T-helper 2 cell (primary cell): ENCODE measurements at places on chromosomes 12 and 14.

GRCh38 chr12:14564336-14564959, 3.2 kb downstream of the PLBD1 start:
- peak; percentile 8 for DNase-seq

GRCh38 chr12:64688219-64688618, 71.0 kb downstream of the GNS start:
- DNase-seq = no peak

- no peak for DNase-seq
Measured at GRCh38 chr12:91335699-91336098, 153.1 kb upstream of the DCN start.

DNA sequence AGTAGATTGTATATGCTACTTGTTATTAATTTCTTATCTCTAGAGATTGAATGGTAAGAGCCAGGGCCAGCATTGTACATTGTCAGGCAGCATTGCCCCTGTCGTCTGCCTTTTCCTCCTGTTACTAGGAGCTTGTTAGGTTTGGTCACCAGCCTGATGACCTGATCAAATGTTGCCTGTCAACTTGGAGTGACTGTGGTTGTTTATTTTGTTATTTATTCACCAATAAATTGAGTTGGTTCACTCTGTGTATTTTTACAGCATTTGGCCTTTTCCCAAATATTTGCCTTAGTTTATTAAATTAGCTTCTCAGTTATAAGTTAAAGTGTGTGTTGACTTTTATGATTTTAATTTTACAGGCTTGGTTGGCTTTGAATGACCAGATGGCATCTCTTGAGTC, 88.4 kb downstream of the PRKCH start:
- DNase-seq = no peak

GRCh38 chr14:103619057-103619456, 10.0 kb upstream of the KLC1 start:
- DNase-seq = no peak

- DNase-seq = peak; percentile 2
Measured at GRCh38 chr12:12201274-12201758, 65.5 kb downstream of the LRP6 start.

DNA sequence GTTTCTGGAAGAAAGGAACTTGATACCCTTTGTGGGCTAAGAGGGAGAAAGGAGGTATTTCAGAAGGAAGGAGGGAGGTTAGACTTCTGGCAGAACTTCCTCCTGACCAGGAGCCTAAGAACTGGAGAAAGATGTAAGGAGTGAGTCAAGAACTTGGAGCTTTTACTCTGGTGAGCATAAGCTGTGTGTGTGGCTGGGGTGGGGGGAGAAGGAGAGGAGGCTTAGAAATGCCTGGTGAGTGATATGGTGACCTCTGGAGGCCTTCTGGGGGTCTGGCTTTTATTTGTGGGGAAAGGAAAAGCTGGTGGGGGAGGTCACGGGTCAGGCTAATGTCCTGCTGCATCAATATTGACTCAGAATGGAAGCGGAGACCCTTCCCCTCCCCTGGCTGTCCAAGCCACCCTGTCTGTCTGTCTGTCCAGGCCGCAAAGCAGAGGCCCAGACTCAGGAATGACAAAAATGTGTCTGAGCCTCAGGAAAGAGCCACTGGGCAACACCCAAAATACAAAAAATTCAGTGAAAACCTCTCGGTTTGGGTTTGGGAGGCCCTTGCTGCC, 4.8 kb downstream of the LRP1 start:
- no peak for DNase-seq

GRCh38 chr12:82757656-82758055, 71.0 kb downstream of the TMTC2 start:
- DNase-seq = no peak

GRCh38 chr14:79144896-79145295, 974.7 kb downstream of the NRXN3 start:
- DNase-seq = no peak

DNA sequence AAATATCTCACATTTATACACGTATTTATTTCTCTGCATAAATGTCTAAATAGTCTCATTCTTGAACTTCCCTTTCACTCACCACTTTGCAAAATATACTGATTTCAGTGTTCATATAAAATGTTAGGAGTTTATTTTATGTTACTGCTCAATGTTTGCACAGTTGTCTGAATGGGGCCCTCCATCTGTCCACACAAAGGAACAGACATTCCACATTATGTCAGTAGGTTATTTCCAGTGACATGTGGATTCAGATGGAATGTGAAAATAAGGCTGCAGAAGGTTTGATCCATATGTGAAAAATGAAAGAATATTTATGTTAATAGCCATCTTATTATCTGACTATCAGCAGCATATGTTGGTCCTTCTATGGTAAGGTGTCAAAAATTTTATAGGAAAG, 994.4 kb upstream of the SEL1L start:
- DNase-seq = no peak

- DNase-seq = no peak
Measured at GRCh38 chr14:79050787-79051727, 880.9 kb downstream of the NRXN3 start.

- DNase-seq = no peak
Measured at GRCh38 chr14:106347291-106347778, 821.0 kb downstream of the TMEM121 start.

- no peak for DNase-seq
Measured at GRCh38 chr14:78904094-78904493, 733.9 kb downstream of the NRXN3 start.

DNA sequence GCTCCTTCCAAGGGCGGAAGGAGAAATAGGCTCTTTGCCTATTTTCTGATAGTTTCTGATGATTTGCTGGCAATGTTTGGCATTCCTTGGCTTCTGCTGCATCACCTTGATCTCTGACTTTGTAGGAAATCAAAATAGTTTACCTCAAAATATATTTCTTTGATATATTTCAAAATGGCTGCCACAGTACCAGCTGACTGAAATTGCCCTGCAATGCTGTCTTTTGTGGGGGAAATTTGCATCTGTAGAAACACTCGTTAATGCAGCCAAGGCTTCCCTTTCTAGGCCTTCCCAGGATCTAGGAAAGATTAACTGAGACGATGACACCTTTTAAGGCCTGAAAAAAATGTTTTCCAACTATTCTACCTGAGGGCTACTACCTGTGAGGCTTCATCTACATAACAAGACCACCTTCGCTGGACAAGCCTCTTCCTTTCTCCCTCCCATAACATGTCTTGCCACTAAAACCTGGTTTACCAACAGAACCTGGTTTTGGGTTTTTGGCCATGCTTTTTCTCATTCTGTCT, 212.8 kb upstream of the SSTR1 start:
- no peak for DNase-seq

GRCh38 chr14:54653712-54654469, 87.0 kb downstream of the SAMD4A start:
- DNase-seq = no peak

- no peak for DNase-seq
Measured at GRCh38 chr12:23340351-23340750, 609.1 kb downstream of the SOX5 start.

GRCh38 chr12:52042706-52043385, 8.4 kb upstream of the NR4A1 start:
- no peak for DNase-seq

DNA sequence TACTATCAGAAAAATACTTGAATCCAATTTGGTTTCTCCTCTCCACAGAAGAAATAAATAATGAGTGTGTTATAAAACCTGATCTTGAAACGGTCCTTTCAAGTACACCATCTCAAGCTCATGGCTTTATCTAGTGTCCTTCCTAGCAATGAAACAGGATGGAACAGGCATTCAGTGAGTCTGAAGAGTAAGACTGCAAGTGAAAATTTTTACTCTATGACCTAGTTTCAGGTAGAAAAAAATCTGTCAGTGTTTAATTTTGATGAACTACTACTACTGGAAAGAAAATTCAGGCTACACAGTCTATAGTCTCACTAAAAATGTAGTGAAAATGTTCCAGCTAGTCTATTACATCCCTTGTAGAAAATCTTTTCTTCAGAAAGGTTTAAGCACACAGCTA, 7.7 kb downstream of the CBX5 start:
- peak; percentile 45 for DNase-seq

GRCh38 chr14:22626590-22626989, 17.6 kb downstream of the OR6J1 start:
- no peak for DNase-seq

DNA sequence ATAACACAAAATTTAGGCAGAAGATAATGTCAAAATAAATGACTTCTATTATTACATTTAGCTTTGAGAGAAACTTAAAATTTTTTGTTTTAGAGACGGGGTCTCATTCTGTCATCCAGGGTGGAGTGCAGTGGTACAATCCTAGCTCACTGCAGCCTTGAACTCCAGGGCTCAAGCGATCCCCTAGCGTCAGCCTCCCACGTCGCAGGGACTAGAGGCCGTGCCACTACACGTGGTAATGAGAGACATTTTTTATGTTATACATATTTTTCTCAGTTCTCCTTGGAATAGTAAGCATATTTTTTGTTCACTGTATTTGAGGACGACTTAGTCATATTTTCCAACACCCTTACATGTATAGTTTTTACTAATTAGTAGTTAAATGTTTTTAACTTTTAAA, 21.5 kb upstream of the NUDT4 start:
- DNase-seq = no peak

DNA sequence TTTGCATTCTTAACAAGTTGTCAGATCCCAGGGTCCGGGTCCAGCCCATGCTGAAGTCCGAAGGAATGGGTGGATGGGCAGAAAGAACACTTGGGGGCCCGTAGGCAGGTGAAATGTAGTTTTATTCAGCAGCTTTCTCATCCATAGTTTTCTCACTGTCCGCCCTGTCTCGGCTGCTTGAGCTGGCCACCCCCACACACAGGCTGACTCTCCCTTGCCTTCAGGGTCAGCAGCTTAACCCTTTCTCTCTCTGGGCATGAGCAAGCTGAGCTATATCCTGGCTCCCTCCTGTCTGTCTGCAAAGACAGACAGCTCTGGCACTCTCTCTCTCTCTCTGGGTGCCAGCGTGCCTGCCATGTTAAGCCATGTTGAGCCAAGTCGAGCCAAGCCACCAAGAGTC, 163.9 kb downstream of the PTCSC3 start:
- no peak for DNase-seq

DNA sequence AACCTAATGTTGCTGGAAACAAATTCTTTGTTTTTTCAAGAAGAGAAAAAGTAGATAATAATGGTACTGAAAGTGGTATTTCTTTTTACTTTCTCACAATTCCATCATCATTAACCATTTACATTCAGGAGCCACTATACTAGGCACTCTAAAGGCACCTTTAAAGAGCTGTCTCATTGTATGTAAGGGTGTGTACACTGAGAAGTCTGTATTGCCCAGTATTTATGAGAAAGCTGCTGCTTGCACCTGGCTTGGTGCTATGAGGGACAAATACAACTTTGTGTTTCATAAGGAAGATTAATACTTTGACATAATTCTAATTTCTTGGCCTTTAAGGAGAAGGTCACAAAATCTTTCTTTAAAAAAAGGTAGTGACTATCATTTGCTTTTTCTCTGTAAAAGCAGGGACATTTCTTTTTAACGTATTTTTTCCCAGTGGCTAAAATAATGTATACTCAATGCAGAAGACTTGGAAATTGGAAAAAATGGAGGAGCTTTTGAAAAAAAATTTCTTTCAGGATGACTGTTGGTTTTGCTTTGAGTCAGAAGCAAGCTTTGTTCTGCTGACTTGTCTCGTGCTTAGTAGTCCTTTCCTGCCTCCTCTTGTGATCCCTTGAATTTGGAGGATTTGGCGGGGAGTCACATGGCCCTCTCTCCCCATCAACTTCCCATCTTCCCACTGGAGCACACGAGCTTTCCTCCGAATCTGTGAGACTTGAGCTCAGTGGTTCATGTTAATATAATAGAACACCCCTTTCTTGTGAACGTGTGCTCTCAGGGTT, 50.1 kb downstream of the RASSF3 start:
- DNase-seq = no peak

GRCh38 chr12:73589220-73589619, 948.4 kb upstream of the ATXN7L3B start:
- no peak for DNase-seq

DNA sequence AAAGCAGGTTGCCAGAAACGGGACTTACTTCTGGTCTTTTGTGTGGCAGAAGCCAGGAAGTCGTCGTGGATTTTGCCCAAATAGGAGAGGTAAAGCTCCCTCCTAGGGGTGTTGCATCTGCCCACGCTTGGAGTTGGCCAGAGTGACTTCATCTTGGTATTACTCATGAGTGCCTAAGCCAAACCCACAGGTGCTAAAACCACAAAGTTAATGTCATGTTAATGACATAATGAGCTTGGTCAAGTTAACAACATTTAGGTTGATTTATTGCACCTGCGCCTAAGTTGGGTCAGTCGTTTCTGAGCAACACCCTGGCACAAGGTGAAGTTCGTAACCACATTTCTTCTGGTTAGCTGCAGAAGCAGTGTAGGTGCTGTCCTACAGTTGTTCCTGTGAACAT, 225.2 kb downstream of the FUT8 start:
- DNase-seq = no peak

DNA sequence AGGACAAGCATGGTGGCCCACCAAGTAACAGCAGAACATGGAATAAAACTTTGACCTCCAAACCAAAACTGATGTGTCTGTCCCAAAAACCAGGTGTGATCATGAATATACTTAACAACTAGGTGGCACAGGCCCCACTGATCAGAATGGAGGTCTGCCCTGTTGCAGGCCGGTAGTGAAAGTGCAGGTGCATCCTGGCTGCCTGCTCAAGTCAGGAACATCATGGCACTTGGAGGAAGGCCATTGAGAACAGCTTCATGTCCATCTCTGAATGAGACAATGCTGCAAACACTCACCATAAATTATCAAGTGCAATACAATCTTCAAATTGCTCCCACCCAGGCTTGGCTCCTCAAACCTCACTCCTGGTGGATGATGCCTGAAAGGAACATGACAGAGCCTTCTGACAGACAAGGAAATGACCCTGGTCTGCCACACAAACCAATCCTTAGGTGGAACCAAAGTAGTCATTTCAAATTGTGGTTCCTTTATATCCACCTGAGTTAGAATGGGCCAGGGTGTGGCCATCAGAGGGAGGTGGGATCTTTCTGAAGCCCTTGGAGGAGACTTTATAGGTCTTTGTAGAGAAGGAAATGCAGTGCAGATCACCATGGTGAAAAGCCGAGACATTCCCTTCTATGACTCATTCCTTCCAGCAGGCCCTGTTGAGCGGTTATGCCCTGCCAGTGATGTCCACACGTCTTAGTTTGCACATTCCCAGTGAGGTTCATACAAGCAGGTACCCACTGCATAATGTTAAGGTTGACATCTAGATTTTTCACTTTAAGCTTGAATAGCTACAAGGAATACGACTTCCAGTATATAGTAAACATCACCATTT, 36.0 kb downstream of the EGLN3 start:
- DNase-seq = no peak

DNA sequence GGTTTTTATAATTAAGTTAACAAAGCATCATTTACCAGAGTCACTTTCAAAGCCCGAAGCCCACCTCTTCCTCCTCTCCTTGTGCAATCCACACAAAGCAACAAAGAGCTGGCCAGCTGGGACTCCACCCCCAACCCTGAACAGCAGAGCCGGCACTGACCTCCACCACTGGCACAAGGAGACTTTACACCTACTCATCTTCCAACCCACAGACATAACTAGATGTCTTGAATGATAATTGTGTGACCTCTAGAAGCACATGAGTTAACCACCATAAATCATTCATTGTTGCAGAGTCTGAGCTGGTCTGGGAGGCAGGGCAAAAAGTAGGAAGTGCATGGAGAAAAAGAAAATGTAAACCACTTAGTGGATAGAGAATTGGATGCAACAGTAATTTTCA, 72.2 kb downstream of the ST8SIA1 start:
- no peak for DNase-seq

- no peak for DNase-seq
Measured at GRCh38 chr12:9943240-9943639, 11.1 kb upstream of the CLEC2A start.

GRCh38 chr12:110269622-110270124, 11.4 kb upstream of the ATP2A2 start:
- DNase-seq = no peak

- DNase-seq = no peak
Measured at GRCh38 chr14:74660863-74661262, 48.8 kb upstream of the LTBP2 start.
